HS-27A (cell line): ENCODE measurements at places on chromosomes 12 and 14.

DNA sequence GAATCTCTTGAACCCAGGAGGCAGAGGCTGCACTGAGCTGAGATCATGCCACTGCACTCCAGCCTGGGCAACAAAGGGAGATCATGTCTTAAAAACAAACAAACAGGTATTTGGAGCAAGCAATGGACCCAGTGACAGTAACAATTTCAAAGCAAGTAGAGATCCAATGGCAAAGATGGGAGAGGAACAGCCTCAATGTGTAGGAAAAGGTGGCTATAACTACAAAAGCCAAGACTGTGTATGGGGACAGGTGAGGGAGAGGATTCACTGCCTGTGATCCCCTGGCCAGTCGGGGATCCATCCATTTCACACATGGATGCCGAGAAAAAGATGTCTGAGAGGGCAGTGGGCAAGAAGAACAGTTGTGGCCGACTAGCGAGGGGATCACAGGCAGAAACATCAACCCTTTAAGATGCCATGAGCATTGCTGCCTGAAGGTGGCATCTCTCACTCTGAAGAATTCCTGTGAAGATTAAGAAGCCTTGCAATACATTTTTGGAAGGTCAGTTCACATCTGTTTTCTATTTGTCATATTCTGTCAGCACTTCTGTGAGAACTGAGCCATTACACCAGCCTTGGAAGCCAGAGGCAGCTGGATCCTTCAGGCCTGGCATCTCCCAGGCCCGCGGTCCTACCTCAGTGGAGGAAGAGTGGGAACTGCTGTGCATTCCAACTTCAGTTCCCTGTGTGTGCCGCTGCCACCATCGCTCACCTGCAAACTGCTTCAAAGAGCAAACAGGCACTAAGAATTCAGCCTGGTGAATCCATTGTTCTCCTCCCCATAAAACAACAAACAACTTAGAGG, 54.5 kb upstream of the FRS2 start:
- DNase-seq: peak; percentile 66

DNA sequence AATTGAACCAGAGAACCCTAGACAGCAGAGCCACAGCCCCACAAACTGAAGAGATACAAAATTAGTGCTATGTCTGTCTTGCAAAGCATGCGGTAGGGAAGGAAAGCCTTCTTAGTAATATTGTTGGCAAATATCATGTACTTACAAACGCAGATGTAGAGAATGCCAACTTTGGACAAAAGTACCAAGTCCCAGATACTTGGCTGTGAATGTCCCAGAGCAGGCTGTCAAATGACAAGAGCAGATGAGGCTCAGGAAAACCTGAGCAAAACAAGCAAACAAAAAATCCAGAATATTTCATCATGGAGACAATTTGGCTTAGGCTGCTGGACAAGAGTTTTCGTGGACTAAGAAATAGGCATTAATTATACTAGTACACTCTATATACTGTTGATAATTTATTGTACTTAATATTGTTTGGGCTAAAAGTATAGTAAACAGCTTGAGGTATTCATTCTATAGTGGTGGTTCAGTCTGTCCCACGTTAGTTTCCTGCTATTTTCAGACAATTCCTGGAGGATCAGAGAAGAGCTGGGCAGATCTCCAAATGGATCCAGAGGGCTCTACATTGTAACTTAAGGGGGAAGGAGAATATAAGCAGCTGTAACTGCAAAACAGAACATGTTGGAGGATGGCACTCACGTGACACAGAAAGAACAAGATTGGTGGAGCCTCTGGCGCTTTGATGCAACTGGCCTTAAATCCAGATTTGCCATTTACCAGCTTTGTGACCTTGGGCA, 329.8 kb downstream of the ATP23 start:
- no peak for DNase-seq

- peak; percentile 65 for DNase-seq
Measured at GRCh38 chr12:2958432-2959191, 585 bp upstream of the TEAD4 start.

- peak; percentile 5 for DNase-seq
Measured at GRCh38 chr12:121536054-121536898, 44.5 kb downstream of the KDM2B start.

- DNase-seq: no peak
Measured at GRCh38 chr12:10160617-10161385, 11.1 kb downstream of the OLR1 start.

DNA sequence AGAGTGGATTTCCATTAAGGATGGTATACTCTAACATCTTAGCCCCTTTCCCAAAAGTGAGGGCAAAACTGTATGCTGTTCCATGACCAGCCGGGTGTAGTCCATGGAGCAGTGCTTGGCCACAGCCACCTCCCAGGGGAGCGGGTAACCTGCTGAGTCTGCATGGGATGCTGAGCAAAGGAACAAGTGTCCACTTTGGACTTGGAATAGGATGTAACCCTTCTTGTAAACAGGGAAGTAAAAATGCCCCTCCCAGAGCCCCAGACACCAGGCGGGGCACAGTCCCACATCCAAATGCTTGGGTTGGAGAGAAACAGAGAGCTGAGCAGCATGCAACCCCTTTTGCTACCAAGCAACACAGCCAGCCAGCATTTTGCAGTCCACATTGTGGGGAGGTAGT, 65.6 kb downstream of the ACTN1 start:
- no peak for DNase-seq

GRCh38 chr12:15584366-15585041, 204.7 kb downstream of the EPS8 start:
- DNase-seq: no peak

- no peak for DNase-seq
Measured at GRCh38 chr12:89103831-89104230, 248.5 kb downstream of the DUSP6 start.

GRCh38 chr12:93853698-93854478, 176.7 kb downstream of the CRADD start:
- no peak for DNase-seq

DNA sequence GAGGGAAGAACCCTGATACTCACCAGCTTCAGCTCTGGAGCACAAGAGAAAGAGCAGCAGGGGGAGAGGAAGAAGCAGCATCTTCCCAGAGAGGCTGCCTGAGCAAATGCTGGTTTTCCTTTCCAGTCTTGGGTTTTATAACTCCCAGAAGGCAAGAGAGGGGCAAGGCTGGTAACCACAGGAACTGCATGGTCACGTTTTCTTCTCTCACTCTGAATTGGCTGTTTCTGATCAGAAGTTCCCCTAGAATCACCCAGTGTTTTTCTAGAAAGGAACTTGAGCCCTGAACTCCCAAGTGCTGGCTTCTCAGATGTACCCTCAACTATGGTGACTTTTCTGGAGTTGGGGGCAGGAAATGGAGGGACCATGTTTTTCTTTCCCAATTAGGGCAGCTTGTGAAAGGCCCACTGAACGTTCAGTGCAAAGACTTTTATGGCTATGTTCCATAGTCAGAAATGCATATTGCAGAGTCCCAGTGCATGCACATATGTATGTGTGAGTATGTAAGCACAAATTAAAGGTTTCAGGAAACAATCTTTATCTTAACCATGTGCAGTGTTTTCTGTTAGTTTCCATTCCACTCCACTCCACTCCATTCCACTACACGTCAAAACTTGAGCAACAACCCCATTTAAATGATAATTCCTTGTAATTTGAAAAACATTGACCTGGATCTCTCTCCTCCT, at the start of gene CMA1:
Gene CMA1, minus strand, starts transcription at position 111 of the 686 bp plus-strand sequence. Its CDS starts 30 bp downstream, at position 81.
- no peak for DNase-seq

GRCh38 chr12:72207079-72207478, 65.1 kb upstream of the TRHDE start:
- no peak for DNase-seq

DNA sequence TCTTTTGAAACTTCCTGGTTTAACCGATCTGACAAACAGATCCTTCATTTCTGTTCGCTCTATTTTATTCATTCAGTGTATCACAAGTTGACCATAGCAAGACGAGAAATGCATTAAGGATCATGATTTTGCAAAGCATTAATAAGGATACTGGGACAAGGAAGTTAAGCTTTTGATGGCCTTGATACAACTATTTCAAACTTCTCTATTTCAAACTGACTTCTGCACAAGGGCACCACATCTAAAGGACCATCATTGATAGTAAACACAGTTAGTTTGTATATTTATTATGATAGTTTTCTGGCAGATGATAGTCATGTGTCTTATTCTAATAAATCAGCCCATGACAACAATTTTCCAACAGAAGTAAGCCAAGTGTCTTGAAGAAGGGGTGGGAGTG, 25.8 kb upstream of the PLXNC1 start:
- no peak for DNase-seq

DNA sequence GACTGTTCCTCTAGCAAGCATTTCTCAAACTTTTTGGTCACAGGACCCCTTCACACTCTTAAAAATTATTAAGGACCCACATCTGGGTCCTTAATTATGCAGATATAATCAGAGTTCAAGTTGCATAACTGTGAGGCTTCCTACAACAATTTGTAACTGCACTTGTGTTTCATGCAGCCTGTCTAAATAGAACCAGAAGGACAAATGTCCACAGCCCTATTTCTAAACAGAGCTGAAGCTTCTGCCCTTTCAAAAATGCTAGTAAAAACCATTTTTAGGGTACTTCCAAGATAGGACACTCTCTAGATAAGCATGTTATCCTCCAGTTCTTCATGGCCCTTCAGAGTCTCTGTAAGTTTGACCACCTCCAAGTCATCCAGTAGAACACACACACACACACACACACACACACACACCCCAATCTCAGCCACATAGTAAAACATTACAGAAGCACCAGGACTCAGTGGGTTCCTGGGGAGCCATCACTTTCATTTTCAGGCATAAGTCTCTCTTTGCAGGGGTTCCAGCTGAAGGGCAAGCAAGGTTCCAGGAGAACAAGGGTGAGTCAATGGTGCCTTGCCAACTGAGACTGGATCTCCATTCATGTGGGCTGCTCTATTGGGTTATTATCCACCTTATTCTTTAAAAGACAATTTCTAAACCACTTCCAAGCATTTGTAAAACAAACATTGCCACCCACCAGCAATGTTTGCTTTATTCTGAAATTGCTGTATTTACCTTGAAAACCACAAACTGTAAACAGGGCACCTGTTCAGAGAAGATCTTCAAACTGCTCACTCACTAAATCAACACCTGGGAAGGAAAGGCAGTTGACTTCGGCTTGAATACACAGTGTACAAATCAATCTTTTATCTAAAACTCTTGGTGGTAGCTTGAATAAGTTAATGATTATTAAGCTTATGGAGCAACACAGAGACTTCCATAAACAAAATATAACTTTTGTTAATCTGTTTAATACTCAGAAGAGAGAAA, 64.1 kb downstream of the ITPR2 start:
- no peak for DNase-seq

DNA sequence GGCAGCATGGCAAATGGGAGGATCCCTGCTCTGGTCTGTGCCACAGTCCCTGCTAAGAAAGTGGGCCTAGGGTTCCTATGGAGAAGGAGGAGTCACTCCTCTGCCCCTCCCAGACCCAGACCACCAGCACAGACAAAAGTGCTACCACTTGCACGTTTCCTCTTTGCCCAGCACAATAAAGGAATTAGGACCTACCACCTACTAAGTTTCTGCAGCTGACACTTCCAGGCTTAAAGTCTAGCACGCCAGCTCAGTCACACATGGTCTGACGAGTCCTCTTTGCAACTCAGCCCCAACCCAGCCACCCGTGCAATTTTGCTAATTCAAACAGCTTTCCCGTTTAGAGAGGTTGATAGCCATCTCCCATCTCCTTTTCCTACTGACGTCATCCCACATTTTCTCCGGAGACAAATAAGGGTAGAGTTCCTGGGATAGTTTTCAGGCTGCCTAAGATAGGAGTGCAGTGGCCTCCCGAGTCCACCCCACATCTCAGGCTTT, 66.2 kb upstream of the PTGR2 start:
- peak; percentile 48 for DNase-seq
